Panc1 (cell line): ENCODE measurements at places on chromosomes 6 and 20. TPM values are rescaled to one million over a fixed set of nuclear protein-coding genes. Genes with fewer than 3 reads are reported as not detected.

EXOC2 gene
- total RNA-seq: 30.5 TPM

DNA sequence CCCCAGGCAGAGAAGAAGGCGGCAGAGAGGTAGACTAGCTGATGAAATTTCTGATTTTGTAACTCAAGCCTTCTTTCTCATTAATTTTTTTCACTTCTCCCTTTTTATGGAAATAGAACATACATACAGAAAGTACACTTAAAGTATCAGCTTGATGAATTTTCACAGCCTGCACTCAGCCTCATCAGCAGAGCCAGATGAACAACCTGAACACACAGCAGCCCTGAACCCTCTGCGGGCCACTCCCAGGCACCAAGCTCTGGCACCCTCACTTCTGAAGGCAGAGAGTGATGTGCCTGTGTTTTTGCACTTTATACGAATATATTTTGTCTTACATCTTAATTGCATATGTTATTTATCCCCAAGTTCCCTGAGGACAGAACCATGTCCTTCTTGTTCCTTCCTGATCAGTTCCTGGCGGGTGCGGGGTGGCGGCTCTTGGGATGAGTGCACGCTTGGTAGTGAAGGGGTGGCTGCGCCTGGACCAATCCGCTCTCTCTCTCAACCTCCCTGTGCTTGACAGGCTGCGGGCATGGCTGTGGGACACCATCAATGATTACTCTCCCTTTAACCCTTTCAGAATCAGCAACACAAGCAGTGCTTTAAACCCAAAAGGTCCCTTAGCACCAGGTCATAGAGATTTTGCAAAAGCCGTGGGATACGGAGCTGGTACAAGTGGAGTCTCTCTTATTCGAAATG, 34.8 kb upstream of the AFDN start:
- no peak for DNase-seq

- DNase-seq: no peak
These were observed 128.6 kb downstream of the RNF144B start for GRCh38 chr6:18515767-18516166.

- no peak for DNase-seq
These were observed 2.8 kb upstream of the PNPLA1 start for GRCh38 chr6:36266913-36267644.
